ENCODE measurements at places on chromosomes 12 and 14.

DNA sequence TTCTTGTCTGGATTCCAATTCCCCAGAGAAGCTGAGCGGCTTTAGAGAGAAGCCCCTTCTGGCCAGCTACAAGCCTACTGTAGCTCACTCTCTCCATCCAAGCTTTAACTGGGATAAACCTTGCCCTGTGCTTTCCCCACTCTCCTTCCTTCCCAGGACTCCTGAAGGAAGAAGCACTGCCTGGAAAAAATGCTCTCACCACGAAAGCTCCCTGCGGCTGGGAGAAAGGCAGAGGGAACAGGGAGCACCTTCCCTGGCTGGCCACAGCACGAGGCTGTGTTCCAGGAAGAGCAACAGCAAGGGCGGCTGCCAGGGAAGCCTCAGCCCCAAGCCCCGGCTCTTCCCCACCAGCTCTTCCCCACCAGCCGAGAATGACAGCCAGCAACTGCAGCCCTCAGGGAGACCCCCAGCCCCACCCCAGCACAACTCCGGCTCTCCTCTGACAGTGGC, 40.8 kb upstream of the PNMA1 start:
- DNase-seq = peak; percentile 88

DNA sequence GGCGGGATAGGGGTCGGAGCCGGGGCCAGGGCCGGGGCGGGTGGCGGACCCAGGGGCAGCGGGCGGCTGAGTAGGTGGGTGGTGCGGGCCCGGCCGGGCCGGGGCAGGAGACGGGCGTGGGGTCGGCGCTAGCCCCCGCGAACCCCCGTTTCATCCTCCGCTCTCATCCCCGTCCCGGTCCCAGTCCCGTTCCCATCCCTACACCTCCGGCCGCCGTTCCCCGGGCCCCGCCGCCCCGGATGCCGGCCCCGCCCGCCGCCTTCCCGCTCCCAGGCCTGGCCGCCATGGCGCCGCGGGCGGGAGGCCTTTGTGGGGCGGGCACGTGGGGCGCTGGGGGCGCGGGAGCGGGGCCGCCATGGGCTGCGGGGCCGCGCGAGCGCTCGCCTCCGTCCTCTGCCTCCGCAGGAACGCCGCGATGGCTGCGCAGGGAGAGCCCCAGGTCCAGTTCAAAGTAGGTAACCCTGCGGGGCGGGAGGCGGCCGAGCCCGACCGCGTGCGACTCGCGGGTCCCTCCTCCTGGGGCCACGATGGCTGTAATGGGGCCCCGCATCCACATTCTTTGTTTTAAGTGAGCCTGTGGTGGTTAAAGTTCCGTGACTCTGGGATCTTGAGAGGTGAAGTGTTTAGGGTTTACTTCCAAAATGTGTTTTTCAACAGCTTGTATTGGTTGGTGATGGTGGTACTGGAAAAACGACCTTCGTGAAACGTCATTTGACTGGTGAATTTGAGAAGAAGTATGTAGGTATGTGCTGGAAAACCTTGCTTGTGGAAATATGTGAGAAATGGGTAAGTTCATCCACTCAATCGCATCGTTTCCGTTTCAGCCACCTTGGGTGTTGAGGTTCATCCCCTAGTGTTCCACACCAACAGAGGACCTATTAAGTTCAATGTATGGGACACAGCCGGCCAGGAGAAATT, 572 bp downstream of the RAN start:
- DNase-seq = peak; percentile 15

DNA sequence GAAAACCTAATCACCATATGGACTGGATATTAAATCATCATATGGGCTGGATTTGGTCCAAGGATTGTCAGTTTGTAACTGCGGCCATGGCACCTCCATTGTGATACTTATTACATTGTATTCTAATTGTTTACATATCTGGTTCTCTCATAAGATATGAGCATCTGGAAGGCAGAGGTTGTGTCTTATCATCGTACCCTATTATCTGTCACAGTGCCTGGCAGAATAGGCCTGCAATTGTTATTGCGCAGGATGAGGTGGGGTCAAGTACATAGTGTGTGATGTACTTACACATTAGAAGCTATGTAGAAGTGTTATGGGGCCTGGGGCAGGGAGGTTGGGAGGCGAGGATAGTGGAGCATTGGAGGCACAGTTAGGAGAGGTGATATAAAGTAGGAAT, 4.7 kb downstream of the IFT43 start:
- no peak for DNase-seq

DNA sequence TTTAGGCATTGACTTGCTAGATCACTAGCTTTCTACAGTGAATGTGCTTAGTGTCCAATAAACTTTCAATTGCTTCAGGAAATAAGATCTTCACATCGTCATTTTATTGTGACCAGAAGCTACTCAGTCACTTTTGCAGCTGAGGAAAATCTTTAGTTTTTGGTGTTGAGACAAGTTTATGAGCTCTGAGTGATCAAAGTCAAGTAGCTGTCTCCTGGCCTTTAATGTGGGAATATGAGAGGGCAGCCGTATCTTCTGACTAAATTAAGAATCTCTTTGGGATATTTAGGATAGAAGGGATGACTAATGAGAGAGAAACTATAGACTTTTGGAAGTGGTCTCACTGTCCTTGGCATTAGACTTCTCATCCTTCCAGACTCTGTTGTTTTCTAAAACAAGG, 21.6 kb downstream of the MSRB3 start:
- DNase-seq = no peak

DNA sequence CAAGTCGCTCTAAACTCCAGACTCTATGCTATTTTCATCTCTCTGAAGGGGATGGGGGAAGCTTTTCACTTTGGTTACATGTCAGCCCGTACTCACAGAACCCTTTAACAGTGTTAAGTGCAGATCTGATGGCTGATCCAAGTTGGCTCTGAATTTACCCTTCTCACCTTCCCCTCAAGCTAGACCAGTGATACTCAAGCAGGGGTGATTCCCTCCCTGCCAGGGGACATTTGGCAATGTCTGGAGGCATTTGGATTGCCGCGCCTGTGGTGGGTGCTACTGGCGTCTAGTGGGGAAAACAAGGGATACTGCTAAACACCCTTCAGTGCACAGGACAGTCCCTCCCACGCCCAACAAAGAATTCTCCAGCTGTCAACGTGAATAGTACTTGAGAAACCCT, 6.0 kb upstream of the TEX52 start:
- no peak for DNase-seq

DNA sequence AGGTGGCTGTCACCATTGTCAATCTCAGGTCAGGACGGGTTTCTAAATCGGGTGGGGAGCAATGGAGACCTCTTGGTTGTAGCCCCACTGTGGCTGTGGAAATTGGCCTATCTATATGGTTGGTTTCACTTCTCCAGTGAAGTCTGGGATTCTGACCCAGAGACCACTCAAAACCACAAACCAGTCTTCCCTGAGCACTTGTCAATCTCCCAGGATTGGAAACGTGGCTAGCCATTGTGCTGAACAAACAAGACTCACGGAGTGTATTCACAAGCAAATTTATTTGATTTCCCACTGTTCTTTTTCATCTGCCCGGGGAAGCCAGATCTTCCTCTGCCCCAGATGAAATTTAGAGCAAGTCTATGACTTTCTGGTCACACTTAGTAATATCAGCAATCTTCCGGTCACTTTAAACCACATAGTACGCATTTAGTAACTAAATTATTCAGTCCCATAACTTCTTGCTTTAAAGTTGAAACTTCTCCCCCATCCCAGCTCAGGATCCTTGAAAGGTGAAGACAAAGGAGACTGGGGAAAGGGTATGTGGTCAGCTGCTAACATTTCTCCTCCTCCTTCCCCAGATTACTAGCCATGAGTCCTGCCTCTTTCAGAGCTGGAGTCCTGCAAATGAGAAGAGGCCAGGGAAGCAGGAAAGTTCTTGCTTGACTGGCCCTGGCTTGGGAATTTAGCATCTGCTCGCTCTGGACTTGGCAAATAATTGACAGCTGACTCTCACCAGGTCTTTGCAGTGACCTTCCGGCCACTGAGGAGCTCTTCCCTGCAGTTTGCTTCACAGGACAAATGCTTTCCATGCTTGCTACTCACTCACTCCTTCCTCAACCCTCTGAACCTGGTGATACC, 123.2 kb upstream of the MAX start:
- DNase-seq = no peak

DNA sequence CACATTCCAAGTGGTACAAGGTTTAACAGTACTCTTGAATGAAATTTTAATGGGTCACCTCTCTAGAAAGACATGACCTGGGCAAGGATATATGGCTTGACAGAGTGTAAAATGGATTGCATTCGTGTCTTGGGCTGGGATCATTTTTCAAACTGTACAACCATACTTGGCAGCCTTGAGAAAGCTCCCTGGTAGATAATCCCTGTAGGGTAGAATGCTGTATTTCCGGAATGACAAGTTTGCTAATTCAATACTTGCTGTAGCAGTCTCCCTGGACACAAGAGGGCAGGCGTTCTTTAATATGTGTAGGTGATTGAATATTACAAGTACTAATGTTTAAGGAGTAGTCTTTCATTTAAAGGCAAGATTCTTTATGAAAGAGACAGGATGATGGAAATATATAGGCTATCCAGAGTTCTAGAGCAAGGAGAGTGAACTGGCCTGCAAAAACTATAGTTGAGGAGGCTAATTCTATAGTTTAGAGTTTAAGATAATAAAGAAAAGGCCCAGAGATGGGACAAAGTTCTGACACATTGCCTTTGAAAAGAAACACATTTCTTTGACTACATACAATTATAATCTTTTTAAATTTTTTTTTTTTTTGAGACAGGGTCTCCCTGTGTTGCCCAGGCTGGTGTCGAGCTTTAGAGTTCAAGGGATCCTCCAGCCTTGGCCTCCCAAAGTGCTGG, 53.4 kb downstream of the PLBD1 start:
- DNase-seq = peak; percentile 24

GRCh38 chr12:54159140-54159539, 29.6 kb downstream of the SMUG1 start:
- DNase-seq = no peak

DNA sequence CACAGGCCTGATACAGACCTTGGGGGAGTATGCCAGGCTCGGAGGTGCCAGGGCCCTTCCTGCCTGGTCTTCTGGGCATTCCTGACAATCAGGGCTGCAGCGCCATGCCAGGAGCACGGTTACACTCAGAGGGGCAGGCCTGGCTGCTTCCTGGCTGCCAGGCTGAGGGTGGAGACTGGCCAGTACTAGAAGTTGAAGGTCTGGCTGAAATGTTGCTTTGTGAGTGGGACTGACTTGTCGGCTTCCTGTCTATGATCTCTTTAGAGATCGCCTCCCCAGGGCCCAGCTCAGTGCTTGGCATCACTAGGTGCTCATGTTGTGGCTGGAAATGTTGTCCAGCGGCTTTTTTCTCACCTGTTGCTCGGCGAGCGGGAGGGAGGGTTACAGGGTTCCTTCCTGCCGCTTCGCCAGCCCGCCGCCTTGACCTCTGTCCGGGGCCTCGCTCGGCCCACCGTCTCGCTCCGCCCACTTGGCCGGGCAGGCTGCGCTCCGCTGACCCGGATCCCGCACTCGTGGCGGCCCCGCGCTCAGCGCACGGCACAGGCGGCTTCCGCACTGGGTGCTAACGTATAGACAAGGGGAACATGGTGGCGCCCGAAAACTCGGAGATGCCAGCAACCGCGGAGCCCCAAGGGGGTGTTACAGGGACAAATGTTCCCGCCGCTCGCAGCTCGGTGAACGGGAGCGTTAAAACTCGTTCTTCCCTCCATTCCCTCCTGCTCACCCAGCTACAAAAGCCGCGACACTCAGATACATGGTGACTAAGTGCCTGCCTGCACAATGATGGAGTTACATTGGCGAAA, 32.6 kb downstream of the PAPLN start:
- peak; percentile 34 for DNase-seq

DNA sequence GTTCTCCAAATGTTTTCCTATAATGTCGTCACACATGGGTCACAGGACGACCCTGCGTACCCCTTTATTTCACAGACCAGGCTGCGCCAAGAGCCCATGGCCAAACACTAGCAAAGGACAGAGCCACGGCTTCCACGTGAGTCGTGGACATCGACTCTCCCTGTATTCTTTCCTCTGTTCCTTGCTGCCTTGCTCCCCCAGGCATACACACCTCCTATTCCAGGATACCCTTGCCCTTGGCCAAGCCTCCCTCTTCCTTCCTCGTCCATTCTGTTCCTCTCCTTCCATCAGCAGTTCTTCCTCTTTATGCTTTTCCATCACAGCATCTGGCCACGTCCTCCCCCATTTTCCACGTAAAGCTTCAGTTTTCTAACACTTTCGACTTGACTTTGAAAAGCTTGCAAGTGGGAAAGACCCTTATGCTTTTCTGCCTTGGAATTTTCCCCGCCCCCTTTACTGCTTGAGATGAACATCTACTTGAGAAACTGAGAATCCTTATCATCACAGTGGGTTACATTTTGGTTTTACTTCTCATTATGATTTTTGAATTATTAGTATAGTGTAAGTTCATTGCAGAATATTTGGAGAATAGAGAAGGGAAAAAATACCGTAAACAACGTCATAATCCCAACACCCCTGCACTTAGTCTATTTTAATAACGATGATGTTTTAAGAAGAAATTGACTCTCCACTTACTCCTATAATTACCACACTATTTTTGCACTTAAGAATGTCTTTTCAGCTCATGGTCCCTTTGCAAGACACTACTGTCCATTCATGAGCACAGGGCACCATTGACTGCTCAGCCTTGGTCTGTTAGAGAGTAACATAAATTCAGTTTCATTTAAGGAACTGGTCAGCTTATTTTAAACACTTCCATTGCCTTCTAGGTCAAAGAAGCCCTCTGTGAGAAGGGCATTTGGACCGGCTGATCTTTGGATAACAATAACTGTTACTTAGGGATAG, 15.8 kb upstream of the NINJ2 start:
- no peak for DNase-seq

GRCh38 chr12:47077206-47078085, 2.0 kb upstream of the PCED1B start:
- no peak for DNase-seq

- peak; percentile 58 for DNase-seq
These were observed 60.6 kb downstream of the SLC25A47 start for GRCh38 chr14:100383727-100384158.

DNA sequence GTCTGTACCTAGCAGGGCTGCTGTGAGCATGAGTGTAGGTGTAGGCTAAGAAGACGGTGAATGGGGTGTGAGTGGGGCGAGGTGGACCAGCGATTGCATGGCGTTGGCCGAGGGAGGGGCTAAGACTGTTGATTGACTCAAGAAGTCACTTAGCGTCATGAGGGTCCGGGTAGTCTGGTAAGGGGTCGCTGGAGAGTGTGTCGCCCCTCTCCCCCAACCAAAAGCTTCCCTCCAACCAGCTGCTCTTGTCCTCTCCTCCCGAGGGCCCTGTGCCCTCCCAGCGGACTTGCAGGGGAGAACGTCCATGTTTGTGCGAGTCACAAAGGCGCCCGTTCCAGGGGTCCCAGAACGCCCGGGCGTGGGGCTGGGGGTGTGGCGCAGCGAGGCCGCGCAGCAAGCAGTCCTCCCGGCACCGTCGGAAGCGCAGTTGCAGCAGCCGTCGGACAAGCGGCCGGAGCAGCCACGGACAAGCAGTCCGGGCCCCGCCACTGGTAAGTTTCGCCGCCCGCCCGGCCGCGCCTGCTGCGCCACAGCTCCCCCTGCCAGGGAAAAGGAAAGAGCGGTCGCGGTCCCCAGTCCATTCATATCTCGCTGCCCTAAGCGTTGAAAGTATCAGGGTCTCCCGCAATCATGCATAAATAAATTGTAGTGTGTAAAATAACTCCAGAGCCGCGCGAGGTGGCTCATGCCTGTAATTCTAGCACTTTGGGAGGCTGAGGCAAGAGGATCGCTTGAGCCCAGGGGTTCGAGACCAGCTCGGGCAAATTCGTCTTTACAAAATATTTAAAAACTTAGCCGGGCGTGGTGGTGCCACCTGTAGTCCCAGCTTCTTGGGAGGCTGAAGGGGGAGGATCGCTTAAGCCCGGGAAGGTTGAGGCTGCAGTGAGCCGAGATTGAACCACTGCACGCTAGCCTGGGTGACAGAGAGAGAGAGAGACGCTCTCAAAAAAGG, at the start of gene CCDC63:
Gene CCDC63, plus strand, starts transcription at position 373 of the 952 bp plus-strand sequence. CDS start 5,968 bp downstream, outside the sequence.
- DNase-seq = peak; percentile 55

GRCh38 chr12:12804432-12804886, 8.7 kb upstream of the DDX47 start:
- peak; percentile 96 for DNase-seq

Data from fibroblast of lung (primary cell).